ENCODE measurements at places on chromosomes 3 and 15. TPM values are rescaled to one million over a fixed set of nuclear protein-coding genes. Genes with fewer than 3 reads are reported as not detected.

Gene TNFSF10
- total RNA-seq = 2.7 TPM

Gene SLC51B
- not detected for total RNA-seq

Gene ELP6
- total RNA-seq = 17.2 TPM

Gene PLD1
- total RNA-seq = 3.9 TPM

Gene LYZL4
- not detected for total RNA-seq

Gene PPM1L
- total RNA-seq = 78.4 TPM

Gene MOBP
- 0.25 TPM for total RNA-seq

Gene PDZRN3
- 28.0 TPM for total RNA-seq

Gene LSAMP
- total RNA-seq = 97.1 TPM

Gene SHC4
- total RNA-seq = 5.4 TPM

Gene EHHADH
- 1.7 TPM for total RNA-seq

Gene EPHB3
- total RNA-seq = 3.7 TPM

Gene TPRG1
- 0.74 TPM for total RNA-seq

Gene IL17RB
- total RNA-seq = 2.2 TPM

Gene GNAT1
- total RNA-seq = not detected

Gene P2RY1
- total RNA-seq = 11.6 TPM

Gene PIGB
- 5.4 TPM for total RNA-seq

Gene TRPM1
- total RNA-seq = not detected

Gene CASR
- not detected for total RNA-seq
